ENCODE measurements at places on chromosomes 13 and 19.
A peak's percentile ranks its signal among the peaks of the same experiment; 100 is the strongest.

- DNase-seq = no peak
Measured at GRCh38 chr13:48094404-48094780, 512 bp downstream of the MED4 start.

DNA sequence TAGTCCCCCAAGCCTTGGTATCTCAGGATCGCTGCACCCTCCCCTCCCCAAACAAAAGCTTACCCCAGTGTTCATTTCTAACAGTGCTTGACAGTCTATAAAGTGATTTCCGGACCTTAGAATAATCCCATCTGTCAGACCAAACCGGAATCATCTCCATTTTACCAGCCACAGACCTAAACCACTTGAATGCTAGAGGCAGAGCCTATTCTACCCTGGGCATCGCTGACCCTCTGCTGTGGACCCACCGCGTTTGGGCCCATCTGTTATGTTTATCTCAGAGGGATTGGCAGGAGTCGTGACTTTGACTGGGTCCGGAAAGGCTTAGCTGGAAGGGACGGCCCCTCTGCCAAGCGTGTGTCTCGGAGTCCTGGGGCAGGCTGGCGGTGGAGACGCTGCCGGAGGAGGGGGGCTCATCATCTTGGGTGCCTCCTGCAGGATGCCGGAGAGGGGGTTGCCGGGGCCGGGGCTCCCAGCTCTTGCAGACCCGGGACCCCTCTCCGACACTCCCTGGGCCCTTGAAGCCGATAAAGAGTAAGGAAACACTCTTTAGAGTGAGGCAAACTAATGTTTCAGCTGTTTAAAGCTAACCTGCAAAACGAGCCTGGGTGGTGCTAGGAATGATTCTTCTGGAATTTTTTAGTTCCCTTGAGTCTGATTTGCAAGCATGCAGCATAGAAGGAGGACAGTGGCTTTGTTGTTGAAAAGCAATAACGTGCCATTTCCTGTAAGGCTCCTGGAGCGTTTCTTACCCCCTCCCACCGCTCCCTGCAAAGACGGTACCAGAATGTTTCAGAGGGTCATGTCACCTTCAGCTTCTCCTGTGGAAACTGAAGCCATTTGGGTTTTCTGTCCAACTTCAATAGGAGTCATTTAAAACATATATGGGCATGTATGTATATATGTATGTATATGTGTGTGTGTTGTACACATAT, 1.3 kb downstream of the SLC25A42 start:
- no peak for DNase-seq

- DNase-seq = no peak
Measured at GRCh38 chr13:94646904-94647303, 45.2 kb downstream of the GPR180 start.

GRCh38 chr13:100131863-100132574, 43.1 kb downstream of the PCCA start:
- no peak for DNase-seq

DNA sequence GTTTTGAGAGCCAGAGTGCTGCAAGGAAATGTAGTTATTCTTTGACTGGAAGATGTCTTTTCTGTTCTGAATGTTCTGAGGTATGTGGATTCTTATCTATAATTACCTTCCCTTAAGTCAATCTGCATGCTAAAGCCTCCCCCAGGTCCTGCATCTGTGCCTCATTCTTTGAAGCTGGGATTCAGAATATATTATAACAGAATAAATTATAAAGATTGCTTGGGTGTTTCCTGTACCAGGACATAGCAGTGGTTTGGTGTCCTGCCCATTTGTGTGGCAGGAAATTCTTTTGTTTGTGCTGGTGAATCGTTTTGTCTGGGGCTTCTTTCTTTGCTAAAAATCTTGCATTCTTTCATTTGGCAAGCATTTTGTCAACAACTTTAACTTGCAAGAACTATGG, 60.2 kb downstream of the ITGBL1 start:
- DNase-seq = no peak

- no peak for DNase-seq
Measured at GRCh38 chr19:15402411-15403150, 16.2 kb downstream of the AKAP8L start.

DNA sequence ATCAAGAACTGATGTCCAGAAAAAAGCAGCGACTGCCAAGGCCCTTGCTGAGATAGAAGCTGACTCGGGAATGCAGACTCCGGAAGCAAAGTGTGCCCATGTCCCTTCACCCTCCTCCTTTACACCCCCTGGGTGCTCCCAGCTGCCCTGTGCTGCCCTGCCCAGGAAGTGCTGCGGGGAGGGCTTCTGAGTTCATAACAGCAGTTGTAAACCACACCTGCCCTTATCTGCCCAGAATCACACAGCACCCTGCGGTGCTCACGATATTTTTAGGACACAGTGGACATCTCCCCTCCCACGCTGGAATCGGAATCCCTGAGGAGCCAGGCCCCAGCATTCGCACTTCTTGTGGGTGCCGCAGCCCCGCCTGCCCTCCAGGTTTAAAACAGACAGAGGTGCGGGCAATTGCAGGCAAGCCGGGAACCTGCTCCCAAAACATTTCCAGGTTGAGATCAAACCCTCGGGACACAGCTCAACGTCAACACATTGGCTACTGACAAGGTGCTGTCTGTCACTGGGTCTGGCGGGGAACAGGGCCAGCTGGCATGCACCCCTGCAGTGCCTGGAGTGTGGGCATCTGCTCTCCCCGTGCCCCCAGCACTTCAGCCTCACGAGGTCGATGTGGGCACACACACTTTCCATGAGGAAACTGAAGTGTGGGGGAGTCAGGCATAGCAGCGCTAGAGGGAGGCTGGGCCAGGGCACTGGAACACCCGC, 36.8 kb downstream of the RAB20 start:
- no peak for DNase-seq

GRCh38 chr13:111913761-111914140, 153.2 kb upstream of the SOX1 start:
- DNase-seq = peak; percentile 34

DNA sequence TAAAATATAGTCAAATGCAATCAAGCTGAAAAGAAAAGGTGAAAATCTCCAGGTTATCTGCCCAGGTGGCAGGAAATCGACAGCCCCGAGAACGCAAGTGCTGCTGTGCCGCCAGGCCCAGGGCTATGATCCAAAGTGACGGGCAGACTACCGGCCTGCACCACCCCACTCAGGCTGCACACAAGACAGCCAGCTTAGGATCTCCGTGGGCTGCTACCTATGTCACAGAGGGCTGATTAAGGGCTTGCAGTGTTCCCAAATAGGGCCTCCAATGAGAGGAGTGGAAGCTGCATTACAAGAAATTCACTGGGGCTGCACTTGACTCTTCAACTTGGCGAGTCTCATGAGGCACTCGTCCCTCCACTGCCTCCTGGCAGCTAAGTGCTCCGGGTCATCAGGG, 121.8 kb downstream of the CRYL1 start:
- DNase-seq = peak; percentile 74

DNA sequence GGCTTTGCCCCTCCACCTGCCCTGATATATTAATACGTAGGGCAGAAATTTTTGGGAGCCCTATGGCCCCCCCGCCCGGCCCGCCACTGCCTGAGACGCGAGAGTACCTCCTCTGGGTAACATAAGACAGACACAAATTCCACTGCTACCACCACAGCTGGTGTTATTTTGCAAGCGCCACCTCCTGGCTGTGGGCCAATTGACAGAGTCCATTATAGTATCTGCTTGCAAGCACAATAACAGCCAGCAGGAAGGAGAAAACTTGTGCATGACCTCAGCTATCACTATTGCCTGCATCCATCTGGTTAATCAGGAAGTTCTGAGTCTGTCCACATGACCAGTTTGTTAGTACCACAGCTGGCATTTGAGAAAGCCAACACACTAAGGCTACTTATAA, 25.3 kb upstream of the OR10H2 start:
- DNase-seq = no peak

DNA sequence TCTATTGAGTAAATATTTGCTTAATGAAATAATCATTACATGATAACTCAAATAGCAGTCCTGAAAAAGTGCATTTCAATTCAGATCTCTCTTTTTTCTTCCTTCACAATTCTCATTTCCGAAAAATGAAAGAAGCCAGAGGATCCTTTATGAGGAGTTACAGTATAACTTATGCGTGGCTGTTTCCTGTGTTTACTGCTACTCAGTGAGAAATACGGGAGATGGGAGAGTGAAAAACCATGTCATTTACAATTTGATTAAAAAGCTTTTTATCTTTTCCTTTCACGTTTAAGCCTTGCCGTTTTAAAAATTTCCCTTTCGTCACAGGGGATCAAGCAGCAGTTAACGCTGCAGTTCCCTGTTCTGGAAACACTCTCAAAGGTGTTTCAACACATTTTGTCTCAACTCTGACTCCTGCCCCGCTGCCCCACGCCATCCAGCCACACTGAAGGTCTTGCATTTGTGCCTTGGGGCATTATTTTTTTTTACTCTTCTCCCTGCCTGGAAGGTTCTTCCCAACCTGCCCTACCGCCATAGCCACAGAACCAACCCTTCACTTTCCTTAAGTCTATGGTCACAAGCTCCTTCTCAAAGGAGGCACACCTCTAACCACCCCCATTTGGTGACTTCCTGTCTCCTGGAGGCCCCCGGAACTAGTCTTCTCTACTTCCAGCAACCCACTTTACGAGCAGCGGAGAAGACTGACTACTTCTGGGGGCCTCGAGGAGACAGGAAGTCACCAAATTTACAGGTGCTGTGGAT, 17.0 kb downstream of the KL start:
- DNase-seq = no peak

- no peak for DNase-seq
Measured at GRCh38 chr13:98910501-98910951, 67.3 kb downstream of the DOCK9 start.

DNA sequence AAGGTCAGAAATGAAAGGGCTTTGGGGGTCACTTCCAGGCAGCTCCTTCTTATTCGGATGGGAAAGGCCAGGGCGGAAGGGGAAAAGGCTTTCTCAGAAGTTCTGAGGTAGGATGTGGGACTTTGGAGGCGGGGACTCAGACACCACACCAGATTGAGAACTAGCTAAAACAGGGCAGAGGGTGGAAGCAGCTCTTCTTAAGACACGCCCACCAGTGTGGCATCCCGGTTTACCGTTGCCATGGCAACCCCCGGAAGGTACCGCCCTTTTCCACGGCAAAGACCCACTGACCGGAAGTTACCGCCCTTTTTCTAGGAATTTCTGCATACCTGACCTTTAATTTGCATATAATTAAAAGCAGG, 3.8 kb upstream of the LILRA5 start:
- DNase-seq = no peak

GRCh38 chr13:31116224-31116623, 45.5 kb downstream of the HSPH1 start:
- peak; percentile 13 for DNase-seq

DNA sequence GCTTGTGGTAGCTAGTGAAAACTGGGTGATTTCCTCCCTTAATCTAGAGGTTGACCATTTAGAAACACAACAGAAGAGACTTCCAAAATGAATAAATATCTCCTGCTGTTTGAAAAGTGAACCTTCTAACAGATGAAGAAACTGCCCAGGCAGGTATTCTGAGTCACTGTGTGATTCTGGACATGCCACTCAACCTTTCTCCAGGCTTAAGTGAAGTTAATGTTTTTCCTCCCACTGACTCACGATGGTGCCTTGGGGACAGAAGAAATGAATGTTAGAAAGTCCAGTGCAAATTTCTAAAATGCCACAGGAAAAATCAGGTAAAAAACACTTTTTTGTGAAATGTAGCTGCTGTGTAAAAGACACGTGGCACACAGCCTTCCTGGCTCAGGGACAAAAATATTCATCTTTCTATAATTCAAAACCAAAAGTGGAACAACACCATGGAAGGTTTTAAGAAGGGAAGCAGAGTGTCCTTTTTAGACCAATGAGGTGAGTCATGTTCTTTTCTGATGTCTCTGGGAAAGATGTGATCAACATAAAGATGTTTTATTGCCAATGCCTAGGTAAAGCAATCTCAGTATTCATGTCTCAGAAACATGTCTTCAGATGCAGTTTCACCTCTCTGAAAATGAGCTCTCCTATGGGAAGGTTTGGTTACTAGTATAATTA, 9.1 kb downstream of the UBE2L5 start:
- no peak for DNase-seq

- DNase-seq = no peak
Measured at GRCh38 chr13:45180303-45180702, 20.5 kb downstream of the KCTD4 start.

GRCh38 chr13:47420020-47420419, 523.2 kb upstream of the HTR2A start:
- no peak for DNase-seq

- no peak for DNase-seq
Measured at GRCh38 chr13:99953138-99953755, 18.3 kb downstream of the ZIC5 start.

GRCh38 chr13:50513300-50513877, 330.1 kb downstream of the DLEU7 start:
- no peak for DNase-seq

- DNase-seq = no peak
Measured at GRCh38 chr13:85650613-85651012, 148.6 kb downstream of the SLITRK6 start.

- no peak for DNase-seq
Measured at GRCh38 chr13:102197193-102197592, 204.7 kb downstream of the FGF14 start.

GRCh38 chr13:39864221-39864620, 208.8 kb downstream of the COG6 start:
- DNase-seq = no peak

DNA sequence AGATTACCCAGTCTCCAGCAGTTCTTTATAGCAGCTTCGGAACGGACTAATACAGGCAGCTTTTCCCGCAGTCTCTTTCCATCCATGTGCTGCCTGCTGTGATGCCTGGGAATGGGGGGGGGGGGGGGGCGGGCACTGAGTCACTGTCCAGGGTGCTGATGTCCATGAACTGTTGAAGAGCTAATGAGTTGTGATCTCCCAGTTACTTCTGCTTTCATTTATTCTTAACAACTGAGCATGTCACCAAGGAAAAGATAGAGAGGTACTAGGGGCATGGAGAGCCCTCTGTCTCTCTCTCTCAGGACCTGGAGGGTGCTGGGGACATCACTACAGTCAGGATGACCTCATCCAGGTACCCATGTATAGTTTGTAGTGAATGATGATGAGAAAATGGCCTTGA, 20.3 kb upstream of the CEACAM1 start:
- DNase-seq = no peak

- no peak for DNase-seq
Measured at GRCh38 chr13:29581666-29582065, 13.8 kb downstream of the SLC7A1 start.

- no peak for DNase-seq
Measured at GRCh38 chr13:49108196-49108595, 111.9 kb upstream of the MLNR start.

DNA sequence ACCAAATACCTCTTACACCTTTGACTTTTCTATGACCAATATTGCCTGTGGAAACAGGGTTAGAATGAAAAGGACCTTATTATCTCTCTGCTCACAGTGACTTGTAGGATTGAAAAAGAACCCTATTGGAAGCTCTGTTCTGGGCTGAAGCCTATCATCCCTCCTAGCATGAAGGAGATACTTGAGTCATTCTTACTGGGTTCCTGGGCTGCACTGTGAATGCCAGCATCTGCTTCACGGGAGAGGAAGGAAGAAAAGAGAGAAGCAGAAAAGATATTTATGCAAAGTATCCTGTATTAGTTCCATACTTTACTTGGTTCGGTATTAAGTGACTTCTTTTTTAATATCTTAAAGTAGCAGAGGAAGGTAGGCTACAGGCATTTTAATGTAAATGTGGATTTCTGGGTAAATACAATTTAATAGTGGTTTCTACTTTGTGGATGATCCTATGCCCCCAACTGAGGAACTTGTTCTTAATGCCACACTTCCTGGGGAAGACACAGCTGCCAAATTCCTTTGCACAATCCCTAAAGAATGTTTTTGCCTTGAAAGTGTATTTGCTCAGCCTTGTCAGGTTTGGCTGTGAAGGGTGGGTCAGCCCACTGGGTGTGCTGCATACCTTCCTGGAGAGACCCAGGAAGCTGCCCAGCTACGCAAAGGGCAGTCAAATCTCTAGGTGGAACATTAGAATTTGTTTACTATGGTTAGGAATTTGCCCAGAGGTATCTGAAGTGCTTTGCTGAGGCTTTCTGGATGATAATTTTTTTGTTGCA, 13.7 kb upstream of the SCEL start:
- DNase-seq = no peak

All from vagina (tissue), 2 donors.